ENCODE measurements at places on chromosomes 16 and 17.
A peak's percentile ranks its signal among the peaks of the same experiment; 100 is the strongest.

DNA sequence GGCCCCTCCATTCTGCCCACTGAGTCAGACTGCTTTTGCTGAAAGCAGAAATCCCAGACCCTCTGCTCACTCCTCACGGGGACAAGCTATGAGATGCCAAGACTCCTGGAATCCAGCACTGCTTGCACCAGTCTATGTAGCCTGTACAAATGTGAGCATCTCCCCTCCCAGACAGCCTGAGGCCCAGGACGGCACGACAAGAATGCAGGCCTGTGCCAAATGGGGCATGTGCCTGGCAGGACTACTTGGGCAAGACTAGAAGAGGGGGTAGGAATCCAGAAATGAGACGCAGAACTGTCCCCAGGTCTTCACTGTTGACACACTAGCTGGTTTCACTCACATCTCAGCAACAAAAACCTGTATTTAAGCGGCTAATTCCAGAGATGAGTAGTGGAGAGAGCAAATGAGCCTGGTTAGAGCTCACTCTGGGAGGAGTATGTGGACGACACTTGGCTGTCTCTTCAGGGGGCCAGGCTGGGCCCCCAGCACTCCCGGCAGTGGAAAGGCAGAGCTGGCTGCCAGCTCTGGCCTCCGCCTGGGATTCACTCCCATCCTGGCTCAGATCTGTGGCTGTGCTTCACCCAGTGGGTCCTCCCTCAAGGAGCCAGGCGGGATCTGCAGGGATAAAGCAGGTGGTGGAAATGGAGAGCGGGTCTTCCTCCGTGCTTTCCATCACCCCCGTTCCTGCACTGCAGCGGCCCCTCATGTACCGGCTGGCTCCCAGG is 2.9 kb upstream of the MYO1C start:
- DNase-seq: no peak

DNA sequence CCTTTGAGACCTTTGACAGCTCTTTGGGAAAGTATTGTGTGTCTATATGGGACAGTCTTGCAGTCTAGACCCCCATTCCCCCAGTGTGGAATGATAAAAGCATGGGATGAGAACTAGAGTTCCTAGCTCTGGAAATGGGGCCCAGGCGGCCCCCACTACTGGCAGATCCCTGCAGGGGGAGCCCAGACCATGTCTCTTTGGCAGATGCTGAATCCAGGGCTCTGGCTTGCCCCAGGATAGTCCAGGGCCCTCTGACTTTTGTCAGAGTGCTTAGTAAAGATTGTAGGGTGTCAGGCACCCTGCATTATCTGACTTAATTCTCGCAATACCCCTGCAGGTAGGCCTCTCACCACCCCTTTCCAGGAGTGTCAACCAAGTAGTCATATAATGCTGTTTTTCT is 8.3 kb downstream of the ALKBH5 start:
- DNase-seq: no peak

DNA sequence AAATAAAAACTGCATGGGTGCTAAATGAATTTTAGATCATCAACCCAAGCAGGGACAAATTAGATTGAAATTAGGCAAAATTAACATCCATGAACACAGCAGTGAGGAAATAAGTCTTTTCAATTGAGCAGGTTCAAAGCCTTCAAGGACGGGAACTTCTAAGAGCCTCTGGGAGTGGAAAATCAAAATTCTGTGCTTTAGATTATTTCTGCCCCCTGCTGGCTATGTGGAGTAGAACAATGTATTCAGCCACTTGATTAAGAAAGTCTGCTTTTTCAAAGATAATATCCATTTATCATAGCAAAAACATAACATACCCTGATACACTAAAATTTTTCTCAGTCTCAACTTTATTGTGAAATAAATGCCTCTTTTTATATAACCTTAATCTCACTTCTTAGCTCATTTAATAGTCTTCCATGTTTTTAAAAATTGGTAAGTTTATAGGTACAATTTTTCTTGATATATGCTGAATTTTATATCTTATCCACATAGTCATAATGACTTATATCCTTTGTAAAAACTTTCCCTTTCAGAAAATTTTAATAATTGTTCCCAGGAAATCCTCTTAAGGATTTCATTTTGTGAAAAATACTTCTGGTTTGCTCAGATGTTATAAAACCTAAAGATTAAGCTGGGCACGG is 28.1 kb upstream of the NOL11 start:
- DNase-seq: peak; percentile 72

DNA sequence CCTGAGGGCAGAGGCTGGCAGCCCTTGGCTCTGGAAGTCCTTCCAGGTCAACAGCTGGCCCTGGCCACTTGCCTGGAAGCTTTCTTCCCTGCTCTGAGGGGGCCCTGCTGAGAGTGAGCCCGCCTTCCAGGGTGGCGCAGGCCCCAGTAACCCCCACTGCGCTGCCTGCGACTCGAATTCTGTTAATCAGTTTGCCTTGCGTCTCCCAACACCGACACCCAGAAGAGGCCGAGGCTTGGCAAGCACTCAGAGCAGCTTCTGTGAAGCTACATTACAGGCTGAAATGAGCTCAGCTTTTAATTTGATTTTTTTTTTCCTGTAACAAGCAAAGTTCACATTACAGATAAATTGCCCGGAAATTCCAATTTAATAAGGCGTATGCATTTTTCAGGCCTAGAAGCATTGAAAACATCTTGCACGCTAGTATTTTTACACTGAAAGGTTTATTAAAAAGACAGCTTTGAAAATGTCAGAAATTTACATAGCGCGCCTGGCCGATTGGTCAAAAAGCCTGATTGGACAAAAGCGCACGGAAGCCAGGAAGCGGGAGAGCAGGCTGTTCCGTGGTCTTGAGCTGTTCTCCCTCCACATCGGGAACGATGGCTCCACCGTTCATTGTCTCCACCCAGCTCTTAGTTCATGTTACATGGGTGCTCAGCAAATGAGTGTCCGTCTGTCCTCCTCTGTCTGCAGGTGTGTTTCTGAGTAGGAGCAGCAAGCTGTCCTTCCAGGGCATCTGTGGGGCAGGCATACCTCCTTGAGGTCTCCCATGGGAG is 65.5 kb upstream of the HSBP1 start:
- no peak for DNase-seq

DNA sequence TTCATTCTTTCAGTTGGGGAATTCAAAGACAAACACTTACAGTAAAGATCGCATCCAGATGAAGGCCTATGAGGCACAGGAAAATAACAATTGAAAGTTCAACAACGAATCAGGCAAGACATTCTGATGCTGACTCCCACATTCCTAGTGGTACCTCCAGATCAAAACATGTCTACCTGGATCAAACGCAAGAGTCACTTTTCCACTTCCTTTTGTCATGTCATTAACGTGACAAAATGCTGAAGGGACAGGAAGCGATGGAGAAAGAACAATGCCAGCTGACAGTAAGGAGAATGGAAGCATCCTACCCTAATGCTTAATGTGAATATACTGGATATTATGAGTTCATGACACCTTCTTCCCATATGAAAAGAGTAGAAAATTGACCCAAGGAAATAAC is 365.4 kb upstream of the CDH11 start:
- no peak for DNase-seq

- DNase-seq: no peak
Measured at GRCh38 chr16:3004319-3004718, 8.4 kb upstream of the CLDN9 start.

Measured in hematopoietic multipotent progenitor cell treated with erythropoietin and hydrocortisone succinate and interleukin-3 and kit ligand, for 8 days (in vitro differentiated cells).